ENCODE measurements at places on chromosomes 3 and 15.

- no peak for DNase-seq
These were observed 67.8 kb downstream of the AAGAB start for GRCh38 chr15:67186688-67187087.

- DNase-seq, result no peak
These were observed 5.1 kb upstream of the KLHL40 start for GRCh38 chr3:42680271-42680670.

GRCh38 chr3:138072796-138073195 is 42.6 kb downstream of the DZIP1L start:
- DNase-seq, result no peak

DNA sequence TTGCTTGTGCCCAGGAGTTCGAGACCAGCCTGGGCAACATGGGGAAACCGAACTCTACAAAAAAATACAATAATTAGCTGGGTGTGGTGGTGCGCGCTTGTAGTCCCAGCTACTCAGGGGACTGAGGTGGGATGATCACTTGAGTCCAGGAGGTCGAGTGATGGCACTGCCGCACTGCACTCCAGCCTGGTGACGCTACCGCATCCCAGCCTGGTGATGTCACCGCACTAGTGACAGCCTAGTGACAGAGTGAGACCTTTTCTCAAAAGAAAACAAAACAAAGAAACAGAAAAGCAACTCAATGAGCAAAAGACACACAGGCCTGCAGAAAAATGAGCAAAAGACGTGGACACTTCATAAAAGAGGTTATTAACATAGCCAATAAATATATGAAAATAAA is 19.9 kb upstream of the SYNM start:
- DNase-seq, result no peak

GRCh38 chr3:82561784-82562183 is 800.3 kb upstream of the GBE1 start:
- no peak for DNase-seq

GRCh38 chr3:22121068-22121701 is 370.2 kb upstream of the ZNF385D start:
- DNase-seq, result no peak

DNA sequence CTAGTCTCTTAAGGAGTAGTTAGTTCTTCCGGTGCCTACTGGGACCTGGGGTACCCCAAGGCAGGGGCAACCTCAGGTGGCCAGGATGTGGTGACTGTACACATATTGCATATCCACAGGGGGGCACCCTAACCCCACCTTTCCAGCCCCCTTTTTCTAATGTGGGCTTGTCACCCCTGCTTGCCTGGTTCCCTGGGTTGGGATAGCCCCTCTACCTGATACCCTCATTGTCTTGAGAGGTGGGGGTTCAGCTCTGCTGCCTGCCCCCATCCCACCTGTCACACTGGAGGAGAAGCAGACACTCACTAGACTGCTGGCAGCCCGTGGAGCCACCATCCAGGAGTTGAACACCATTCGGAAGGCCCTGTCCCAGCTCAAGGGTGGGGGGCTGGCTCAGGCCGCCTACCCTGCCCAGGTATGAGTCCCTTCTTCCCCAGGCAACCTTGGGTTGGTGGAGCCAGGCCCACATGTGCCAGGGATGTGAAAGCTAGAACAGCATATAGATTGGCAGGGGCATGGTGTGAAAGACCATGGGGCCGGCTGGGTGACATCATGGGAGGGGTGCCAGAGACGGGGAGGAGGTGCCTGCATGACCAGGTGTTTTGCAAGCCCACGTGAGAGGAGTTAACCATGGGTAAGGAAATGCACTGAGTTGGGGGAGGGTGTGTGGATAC is 4.0 kb downstream of the GLYCTK start:
- DNase-seq, result no peak

DNA sequence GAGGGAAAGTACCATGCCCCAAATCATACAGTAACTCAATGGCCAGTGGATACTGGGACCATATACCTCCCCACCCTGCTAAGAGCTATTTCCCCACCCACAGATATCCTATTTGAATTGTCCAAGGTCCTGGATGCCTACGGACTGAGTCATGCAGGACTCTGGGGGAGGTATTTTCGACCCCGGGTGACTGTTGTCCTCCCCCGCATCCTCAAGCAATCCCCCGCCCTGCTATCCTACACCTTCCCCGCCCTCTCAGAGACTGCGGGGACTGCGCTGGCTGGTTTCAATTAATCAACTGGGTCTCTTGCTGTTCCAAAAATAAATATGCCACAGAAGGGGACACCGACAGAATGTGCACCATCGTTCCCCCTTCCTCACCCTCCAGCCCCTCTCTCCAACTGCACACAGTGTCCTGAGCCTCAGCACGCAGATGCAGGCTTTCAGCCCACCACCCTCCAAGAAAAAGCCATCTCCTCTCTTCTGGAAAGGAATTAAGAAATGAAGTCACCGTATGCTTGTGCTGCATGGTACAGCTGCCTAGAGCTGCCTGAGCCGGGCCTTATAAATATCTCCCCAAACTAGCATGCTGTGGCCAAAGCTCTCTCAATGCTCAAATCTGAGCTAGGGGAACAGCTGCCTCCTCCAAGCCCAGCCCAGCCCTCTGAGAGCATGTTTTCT is 8.1 kb downstream of the CAV3 start:
- DNase-seq, result no peak

DNA sequence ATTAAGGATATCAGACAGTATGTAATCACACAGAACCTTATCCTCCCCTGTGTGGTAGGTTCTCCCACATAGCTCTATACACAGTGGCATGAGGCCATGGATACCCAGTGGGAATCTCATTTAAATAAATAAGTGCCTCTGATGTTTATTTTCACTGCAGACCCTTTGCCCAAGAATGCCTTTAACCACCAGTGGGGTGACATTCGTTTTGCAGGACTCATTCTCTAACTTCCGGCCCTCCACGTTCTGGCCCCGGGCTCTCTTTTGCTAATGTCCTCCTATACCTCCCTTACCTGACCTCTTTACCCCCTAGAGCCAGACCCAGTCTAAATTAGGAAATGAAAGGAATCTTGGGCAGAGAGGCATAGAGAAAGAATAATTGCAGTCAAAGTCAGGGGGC is 8.3 kb downstream of the CCDC80 start:
- no peak for DNase-seq

GRCh38 chr15:69834761-69835160 is 263.0 kb downstream of the TLE3 start:
- DNase-seq, result no peak

GRCh38 chr3:192953926-192954325 is 36.3 kb upstream of the MB21D2 start:
- DNase-seq, result no peak

- no peak for DNase-seq
These were observed 97.4 kb upstream of the CCDC80 start for GRCh38 chr3:112738366-112738765.

GRCh38 chr15:48825075-48825474 is 14.2 kb upstream of the CEP152 start:
- no peak for DNase-seq

- DNase-seq, result no peak
These were observed 39.6 kb upstream of the SFMBT1 start for GRCh38 chr3:53085476-53085875.

GRCh38 chr15:90859234-90860131 is 8.9 kb upstream of the FURIN start:
- no peak for DNase-seq

DNA sequence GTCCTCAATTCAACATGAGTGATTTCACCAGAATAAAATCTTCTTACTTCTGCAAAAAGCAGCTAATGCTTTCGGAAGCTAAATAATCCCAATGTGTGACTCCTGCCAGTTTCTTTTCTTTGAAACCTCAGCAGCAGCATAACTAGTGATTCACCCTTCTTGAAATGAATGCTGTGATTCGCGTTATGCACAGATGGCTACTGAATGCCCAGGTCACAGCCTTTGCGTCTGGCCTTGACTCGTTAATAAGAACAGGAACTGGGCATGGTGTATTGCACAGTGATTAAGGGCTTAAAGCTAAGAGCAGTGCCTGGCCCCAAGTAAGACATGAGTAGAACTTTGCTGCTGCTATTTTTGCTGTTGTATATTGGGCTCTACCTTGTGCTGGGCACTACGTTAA is 19.0 kb downstream of the CGNL1 start:
- no peak for DNase-seq

GRCh38 chr15:101501703-101502373 is 12.3 kb upstream of the PCSK6 start:
- DNase-seq, result no peak

DNA sequence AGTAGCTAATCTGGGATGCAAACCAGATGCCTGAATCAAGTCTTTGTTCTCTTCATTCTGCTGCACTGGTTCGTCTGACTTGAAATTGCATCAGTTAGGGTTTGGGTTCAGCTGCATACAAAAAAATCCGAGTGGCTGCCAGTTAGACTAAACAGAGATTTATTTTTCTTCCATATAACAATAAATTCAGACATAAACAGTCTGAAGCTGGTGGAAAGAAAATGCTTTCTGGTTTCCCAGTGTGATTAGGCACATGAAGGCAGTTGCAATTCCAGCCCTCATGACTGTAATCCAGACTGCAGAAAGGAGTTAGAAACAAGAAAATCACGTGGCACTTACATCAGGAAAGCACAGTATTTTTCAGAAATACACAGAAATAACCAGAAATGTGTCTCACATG is 930.7 kb downstream of the MCTP2 start:
- no peak for DNase-seq

DNA sequence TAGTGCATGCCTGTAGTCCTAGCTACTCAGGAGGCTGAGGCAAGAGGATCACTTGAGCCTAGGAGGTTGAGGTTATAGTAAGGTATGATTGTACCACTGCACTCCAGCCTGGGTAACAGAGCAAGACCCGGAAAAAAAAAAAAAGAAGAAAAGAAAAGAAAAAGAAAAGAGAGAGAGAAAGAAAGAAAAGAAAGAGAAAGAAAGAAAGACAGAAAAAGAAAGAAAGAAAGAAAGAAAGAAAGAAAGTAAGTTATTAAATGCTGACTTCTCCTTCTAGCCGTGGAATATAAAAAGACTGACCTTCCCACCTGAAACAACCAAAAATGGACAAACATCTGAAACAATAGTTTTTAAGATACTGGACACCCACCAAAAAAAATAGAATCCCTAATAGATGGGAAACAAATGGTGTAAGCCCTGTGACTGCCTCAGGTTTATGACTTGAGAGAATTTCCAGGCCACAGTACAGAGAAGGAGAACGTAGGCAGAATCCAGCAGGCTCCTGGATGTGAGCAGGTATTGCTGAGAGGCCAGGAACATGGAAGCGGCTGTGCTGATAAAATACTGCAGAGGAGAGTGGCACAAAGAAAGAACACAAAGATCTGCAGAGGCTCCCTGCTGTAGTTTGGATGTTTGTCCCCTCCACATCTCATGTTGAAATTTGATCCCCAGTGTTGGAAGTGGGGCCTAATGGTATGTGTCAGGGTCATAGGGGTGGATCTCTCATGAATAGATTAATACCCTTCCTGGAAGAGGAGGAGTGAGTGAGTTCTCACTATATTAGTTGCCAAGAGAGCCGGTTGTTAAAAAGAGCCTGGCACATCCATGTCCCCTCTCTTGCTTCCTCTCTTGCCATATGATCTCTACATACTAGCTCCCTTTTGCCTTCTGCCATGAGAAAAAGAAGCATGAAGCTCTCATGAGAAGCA is 41.8 kb upstream of the PRSS50 start:
- DNase-seq, result no peak

All from GM19239 (cell line).